ENCODE measurements at places on chromosomes 5 and 9.

- no peak for DNase-seq
These were observed 92.8 kb downstream of the ANKH start for GRCh38 chr5:14778792-14779070.

DNA sequence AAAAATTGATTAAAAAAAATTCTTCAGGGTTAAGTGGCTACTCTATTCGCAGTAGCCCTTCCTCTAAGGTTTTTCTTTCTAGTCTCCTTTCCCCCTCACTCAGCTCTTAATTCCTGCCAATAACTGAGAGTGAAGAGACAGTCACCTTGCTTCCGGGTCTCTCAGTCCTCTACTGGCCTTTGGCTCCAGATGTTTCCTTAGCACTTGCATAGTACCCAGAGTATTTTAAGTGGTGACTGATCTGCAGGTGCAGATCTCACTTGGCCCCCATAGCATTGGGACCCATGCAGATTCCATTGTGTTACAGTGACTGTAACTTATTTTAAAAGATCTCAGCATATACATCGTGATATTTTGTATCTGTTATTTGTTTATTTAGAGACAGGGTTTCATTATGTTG is 66.2 kb downstream of the GCNT1 start:
- no peak for DNase-seq

DNA sequence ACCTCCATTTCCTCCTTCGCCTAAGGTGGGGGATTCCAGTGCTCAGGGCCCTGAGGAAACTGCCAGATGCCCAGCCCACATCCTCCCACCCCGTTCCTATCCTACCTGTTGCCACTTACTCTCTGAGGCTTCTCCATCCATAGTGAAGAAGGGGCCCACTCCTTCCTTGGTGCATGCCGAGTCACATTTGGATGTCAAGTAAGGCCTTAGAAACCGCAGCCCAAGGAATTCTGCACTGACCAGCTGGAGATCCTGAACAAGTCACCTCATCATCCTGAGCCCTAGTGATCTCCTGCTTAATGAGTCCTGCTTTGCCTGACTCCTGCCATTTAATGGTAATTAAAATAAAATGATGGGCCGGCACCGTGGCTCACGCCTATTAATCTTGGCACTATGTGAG is 6.7 kb upstream of the TNIP1 start:
- DNase-seq, result no peak

DNA sequence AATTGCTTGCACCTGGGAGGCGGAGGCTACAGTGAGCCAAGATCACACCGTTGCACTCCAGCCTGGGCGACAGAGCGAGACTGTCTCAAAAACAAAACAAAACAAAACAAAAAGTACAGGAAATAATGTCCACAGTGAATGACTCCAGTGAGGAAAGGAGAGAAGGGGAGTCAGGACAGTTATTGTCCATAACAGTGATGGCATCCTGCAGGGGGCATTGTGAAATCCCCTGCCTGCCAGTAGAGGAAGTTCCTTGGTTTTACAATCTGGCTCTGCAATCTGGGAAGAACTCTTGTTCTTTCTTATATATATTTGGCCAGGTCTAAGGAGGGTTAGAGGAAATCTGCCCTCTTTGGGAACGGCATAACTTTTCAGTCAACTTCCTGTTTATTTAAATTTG is 8.2 kb downstream of the SH3GL2 start:
- DNase-seq, result no peak

- no peak for DNase-seq
These were observed 109.3 kb downstream of the TARS1 start for GRCh38 chr5:33549982-33550567.

DNA sequence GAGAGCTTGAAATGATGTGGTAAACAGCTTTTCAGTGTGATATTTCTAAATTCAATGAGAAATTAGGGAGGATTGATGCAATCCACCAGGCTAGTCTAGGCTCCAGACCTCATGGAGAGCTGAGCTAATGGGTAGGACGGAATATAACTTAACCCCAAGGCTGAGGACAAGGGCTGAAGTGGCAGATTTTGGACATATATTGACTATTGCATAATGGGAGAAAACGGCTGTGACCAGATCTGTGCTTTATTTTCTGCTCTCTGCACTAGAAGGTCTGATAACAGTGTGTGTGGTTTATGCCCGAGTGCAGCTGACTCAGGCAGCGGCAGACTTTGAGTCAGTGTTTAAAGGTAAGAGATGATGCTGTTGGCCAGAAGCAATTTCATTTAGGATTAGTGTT is 70.6 kb downstream of the ACTBL2 start:
- DNase-seq, result no peak

GRCh38 chr9:16755467-16756160 is 114.9 kb downstream of the BNC2 start:
- no peak for DNase-seq
